ENCODE measurements at places on chromosomes 2 and 18.

DNA sequence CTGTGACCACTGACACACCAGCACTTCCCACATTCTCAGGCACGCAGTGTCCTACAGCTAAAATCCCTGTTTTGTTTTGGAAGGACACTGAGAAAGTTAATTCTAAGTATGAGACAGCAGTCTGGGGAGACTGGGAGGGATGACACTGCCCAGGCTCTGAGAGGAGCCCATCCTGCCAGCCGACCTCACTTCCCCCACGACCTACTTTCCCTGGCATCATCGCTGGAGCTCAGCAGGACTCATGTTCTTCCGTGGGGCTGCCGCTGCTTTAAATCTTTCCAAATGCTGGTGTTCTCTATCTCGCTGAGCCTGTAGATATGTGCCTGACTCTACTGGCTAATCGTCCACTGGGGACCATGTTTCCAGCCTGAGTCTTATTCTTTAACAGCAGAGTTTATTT lies 68.8 kb upstream of the TMEM200C start:
- no peaks in the 10 kb centered on the region for H3K27me3 ChIP-seq
- H3K27ac ChIP-seq, result no peak overlapping the region
- DNase-seq, result no peak
- no peaks in the 10 kb centered on the region for H3K4me1 ChIP-seq

- no peak for DNase-seq
- H3K27ac ChIP-seq, result no peak overlapping the region
- H3K4me3 ChIP-seq, result no peak overlapping the region
- H3K36me3 ChIP-seq, result no peaks in the 10 kb centered on the region
These were observed 23.4 kb upstream of the FAM110C start for GRCh38 chr2:69366-70344.

DNA sequence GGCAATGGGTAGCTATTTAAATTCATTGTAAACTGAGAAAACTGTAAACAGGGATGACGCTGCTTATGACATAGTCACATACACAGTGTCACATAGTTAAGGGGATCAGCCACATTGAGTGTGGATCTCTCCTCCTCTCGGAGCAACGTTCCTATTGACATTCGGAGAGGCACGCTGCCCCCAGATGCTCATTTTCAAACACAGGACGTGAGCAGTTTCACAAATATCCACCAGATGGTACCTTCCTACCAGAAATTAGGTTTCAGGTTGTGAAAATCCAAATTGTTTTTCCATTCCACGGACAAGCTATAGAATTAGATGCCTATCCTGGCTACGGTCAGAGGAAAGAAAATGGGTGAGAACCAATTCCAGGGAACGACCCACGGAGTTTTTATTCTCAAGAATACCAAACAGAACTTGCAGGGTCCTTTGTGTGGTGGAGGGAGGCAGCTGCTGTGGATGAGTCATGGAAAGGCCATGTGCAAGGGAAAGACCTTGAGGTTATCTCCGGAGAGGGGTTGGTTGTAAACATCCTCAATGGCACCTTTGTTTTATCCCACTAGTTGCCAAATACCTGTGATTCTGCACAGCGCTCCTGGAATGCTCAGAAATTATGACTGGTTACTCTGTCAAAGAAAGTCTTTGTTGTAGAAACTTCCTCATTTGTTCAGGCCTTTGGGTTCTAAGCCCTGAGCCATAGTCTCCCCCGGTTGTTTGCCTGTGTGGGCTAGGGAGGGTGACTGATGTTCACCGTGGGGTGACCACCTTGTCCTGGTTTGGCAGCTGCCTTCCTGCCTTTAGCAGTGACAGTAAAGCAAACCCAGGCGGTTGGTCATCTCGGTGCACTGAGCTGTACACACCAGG lies 88.0 kb downstream of the ACTR3 start:
- H3K4me1 ChIP-seq, result peaks cover 11% of the 10 kb centered on the region
- DNase-seq, result no peak

DNA sequence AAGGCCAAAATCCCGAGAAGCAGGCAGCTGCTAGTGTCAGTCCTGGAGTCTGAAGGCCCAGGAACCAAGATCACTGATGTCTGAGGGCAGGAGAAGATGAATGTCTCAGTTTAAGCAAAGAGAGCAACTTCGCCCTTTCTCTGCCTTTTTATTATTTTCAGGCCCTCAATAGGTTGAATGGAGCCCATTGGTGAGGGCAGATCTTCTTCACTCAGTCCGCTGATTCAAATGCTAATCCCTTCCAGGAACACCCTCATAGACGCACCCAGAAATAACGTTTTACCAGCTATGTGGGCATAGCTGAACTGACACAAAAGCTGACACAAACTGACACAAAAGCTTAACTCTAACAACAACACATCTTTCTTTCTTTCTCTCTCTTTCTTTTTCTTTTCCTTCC lies 78.0 kb upstream of the KCNJ3 start:
- no peaks in the 10 kb centered on the region for H3K36me3 ChIP-seq
- H3K4me3 ChIP-seq, result no peak overlapping the region
- H3K27ac ChIP-seq, result no peak overlapping the region
- no peaks in the 10 kb centered on the region for H3K4me1 ChIP-seq
- no peaks in the 10 kb centered on the region for H3K27me3 ChIP-seq

GRCh38 chr18:22494771-22495170 lies 77.1 kb upstream of the CTAGE1 start:
- no peaks in the 10 kb centered on the region for H3K36me3 ChIP-seq
- peaks cover 12% of the 10 kb centered on the region for H3K27me3 ChIP-seq
- no peak overlapping the region for H3K4me3 ChIP-seq
- no peak for DNase-seq
- H3K27ac ChIP-seq, result no peak overlapping the region

All from naive B cell (primary cell).